ENCODE measurements at places on chromosomes 4 and X.

DNA sequence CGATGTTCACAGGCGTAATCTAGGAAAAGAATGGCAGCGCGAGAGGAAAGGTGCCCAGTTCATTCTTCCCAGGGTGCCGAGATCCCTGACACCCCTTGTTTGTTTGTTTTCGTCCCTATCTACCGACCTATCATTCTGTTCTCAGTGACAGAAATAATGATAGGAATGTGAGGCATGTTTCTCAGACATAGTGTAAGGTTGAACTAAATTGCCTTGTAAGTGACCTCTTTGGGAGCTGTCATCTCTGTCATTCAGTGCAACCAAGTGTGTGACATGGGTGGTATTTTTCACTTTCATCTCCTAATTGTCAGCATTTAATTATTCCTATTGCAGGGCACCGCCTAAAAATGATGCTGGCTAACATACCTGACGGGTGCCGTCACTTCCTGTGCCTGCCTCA is 24.4 kb downstream of the CLDN22 start:
- DNase-seq, result no peak

- no peak for DNase-seq
Measured at GRCh38 chr4:16192057-16192456, 34.2 kb downstream of the TAPT1 start.

- DNase-seq, result no peak
Measured at GRCh38 chr4:110733901-110734300, 111.0 kb upstream of the PITX2 start.

- no peak for DNase-seq
Measured at GRCh38 chr4:71614621-71615020, 169.3 kb downstream of the GC start.

- no peak for DNase-seq
Measured at GRCh38 chr4:97866821-97867556, 276.3 kb downstream of the STPG2 start.

- DNase-seq, result no peak
Measured at GRCh38 chrX:46279214-46279924, 265.9 kb downstream of the ZNF674 start.

DNA sequence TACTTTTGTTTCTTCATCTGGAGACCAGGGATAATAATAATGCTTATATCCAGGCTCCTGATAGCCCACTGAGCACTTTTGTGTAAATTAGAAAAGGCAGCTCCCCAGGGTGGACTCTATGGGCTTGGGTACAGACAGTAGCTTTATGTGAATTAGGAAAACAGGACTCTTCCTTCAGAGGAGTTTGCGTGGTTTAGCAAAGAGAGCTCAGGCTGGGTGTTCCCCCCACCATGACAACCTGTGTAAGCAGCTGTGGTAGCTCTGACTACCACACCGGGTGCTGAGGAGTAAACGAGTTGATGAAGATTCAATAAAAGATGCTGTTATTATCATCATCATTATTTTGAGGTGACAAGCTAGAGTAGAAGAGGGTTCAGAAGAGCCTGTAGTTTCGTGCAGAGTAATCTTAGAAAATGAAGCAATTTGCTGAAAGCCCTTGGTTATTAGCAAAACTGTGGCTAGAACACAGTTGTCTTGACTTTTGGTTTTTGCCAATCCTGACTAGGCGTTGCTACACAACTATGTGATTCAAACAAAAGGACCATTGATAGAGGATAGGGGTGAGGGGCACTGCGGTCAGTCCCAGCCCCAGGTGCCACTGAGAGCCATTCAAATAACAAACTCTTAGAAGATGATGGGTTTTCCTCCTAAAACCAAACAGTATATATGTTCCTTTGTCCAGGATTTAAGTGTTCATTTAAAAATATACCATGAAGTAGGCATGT is 60.6 kb upstream of the LIMCH1 start:
- DNase-seq, result no peak

GRCh38 chrX:41541386-41541785 is 94.2 kb downstream of the NYX start:
- DNase-seq, result no peak

GRCh38 chrX:103398421-103398864 is 22.1 kb downstream of the BEX3 start:
- DNase-seq, result no peak

GRCh38 chr4:4851081-4851480 is 8.4 kb upstream of the MSX1 start:
- DNase-seq, result no peak

- DNase-seq, result no peak
Measured at GRCh38 chr4:138114434-138114833, 127.7 kb downstream of the SLC7A11 start.

DNA sequence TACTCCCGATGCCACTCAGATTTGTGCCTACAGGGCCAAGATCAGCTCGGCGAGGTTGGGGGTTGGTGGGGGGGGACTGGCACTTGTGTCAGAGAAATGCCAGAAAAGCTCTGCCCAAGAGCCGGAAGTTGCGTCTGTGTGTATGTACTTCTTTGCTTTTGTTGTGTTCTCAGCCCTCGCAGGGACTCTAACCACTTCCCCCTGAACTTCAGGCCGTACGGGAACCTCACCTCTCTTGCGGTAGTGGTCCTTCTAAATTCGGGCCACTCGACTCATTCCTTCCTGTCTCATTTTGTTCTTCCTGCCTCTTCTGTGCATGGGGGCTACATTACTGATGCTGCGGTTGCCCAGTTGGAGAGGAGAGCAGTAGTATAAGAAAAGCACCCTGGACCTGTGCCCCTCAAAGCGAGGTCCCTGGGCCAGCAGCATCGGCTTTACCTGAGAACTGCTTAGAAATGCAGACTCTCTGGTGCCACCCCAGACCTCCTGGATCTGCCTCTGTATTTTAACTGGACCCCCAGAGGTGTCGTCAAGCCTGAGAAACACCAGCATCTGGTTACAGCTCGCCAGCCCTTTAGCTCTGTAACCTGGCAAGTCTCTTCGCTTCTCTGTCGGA is 146.3 kb upstream of the RPS6KA3 start:
- no peak for DNase-seq

DNA sequence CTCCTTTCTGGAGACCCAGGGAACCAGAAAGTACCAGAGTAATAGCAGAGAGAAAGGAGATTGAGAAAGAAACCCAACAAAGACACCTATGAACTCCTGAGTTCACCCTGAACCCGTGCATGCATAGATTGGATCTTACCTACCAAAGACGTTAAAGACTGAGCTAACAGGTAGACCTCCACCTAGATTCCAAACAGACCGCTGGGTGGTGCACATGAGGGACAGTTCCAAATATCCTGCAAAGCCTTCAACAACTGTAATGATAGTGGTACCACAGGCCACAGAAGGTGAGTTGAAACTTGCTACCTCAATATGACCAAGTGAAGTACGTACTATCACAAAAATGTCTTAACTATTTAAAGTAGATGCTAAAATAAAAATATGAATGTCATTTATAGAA is 34.0 kb upstream of the NR0B1 start:
- no peak for DNase-seq

- DNase-seq, result peak; percentile 58
Measured at GRCh38 chrX:101415180-101416145, 7.4 kb downstream of the HNRNPH2 start.

DNA sequence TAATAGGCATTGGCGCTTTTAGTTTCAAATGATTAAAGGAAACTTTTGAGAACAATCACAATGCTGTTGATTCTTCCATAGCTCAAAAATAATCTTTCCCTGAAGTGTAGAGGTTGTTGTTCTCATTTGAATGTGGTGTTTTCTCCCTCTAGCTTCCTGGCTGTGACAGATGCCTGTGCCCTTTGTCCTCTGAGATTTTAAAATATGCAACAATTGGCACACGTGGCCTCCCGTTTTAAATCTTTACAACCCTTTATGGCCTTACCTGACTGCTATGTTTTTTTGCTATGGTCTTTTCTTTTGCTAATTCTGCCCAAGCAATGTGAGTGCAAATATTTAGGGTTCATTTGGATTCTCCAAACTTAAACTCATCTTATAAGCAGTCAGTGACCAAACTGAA is 22.9 kb upstream of the CASK start:
- DNase-seq, result no peak

DNA sequence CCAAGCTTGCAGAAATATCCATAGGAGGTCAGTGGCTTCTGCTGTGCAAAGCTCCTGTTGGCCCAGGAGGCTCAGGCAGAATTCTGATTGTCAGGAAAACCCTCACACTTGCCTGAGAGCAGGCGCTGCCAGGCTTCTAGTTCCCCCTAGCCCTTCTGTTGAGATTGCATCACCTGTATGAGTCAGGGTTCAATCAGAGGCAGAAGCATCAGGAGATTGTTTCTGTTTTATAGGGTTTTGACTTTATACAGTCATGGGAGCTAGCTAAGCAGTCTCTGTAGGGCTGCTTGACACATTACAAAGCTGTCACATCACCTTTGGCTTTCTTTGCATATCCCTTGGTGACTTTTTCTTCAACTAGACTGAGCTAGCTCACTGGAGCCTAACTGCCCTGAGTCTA is 27.8 kb downstream of the DIPK2B start:
- DNase-seq, result no peak

- DNase-seq, result no peak
Measured at GRCh38 chr4:45910511-45910910, 213.3 kb downstream of the GABRG1 start.

GRCh38 chr4:154119317-154119716 is 330.4 kb upstream of the SFRP2 start:
- no peak for DNase-seq

- DNase-seq, result no peak
Measured at GRCh38 chr4:104066533-104066932, 346.7 kb upstream of the TACR3 start.

DNA sequence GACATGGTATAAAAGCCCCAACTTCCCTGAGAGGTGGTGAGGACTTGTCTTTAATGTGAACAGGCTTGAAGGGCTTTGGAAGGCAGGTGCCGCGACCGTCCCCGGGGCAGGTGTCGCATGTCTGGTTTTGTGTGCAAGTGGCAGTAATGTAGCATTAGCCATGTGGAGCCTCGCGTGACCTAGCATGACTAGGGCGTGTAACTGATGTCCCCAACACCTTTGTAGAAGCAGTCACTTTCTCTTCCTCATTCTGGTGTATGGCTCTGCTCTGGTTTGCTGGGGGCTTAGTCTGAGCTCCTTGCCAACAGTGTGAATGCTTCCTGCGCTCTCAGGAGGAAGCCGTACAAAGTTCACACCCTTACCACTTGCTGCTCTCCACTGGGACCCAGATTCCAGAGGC is 145.7 kb downstream of the AMMECR1 start:
- no peak for DNase-seq

DNA sequence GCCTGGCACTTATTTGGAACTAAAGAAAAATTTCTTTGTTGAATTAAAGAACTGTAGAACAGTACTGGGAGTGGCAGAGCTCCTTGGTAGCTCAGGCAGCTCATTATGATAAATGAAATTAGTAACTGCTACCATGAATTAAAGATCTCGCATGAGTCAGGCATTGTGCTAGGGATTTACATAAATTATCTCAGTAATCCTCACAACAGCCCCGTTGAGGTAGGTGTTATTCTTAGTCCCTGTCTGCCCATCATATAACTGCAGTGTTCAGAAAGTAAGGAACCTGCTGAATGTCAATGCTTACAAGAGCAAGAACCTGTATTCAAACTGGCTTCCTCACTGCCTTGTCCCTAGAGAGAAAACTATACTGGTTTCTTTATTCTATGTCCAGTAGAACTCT is 108.3 kb downstream of the NLGN4X start:
- no peak for DNase-seq

GRCh38 chr4:78756137-78756536 is 20.0 kb upstream of the BMP2K start:
- no peak for DNase-seq

- no peak for DNase-seq
Measured at GRCh38 chrX:37662181-37662580, 23.4 kb upstream of the XK start.

DNA sequence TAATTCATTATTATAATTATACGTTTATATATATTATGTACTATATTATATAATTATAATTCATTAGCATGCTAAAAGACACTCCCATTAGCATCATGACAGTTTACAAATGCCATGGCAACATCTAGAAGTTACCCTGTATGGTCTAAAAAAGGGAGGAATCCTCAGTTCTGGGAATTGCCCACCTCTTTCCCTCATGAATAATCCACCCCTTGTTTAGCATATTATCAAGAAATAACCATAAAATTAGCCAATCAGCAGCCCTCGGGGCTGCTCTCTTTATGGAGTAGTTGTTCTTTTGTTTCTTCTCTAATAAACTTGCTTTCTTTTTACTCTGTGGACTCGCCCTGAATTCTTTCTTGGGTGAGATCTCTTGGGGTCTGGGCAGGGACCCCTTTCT is 42.8 kb upstream of the SLC10A7 start:
- DNase-seq, result no peak

DNA sequence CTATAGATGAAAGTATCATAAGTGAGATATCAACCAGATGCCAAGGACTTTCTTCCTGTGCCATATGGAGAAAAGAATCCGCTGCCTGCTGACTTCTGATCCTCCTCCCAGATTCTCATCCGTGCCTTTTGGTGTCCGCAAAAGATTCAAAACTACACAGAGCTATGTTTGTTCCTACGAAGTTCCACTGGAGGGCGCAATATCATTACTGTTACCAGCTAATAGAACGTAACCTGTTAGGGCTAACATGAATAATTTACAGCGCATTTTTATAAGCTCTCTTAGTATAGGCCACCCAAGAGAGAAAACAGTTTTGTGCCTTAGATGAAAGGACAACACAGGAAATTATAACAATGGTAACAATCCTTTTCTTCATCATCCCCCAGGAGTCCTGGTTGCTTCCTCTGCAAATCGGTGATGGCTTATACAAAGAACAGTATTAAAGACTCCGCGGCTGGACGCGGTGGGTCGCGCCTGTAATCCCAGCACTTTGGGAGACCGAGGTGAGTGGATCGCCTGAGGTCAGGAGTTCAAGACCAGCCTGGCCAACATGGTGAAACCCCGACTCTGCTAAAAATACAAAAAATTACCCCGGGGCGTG is 22.8 kb upstream of the CENPVL3 start:
- DNase-seq, result peak; percentile 23

- DNase-seq, result no peak
Measured at GRCh38 chrX:149682956-149683947, 28.6 kb upstream of the MAGEA11 start.

GRCh38 chr4:151715881-151716280 is 44.9 kb downstream of the GATB start:
- no peak for DNase-seq

DNA sequence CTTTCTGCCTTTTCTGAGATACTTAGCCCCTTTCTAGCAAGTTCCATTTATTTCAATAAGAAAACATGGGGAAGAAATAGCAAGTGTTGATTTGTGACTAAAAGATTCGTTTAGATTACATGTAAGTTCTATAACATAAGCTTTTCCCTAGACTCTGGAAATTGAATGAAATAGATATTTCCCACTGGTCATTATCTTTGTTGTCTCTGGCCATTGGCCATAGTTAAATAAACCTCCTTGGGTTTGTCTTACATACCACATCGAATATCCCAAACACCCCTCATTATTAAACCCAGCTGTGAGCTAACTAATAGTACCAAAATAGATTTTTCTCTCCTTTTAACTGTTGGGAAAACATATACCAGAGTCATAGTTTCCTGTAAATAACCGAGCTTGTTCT is 534.8 kb downstream of the IQCM start:
- no peak for DNase-seq
